ENCODE measurements at places on chromosomes 7 and 10. TPM values are rescaled to one million over a fixed set of nuclear protein-coding genes. Genes with fewer than 3 reads are reported as not detected.

- no peak for DNase-seq
Observed at GRCh38 chr10:33335551-33335800, 1.0 kb upstream of the NRP1 start.

GRCh38 chr10:11593612-11594011 lies 17.8 kb downstream of the USP6NL start:
- no peak for DNase-seq

DNA sequence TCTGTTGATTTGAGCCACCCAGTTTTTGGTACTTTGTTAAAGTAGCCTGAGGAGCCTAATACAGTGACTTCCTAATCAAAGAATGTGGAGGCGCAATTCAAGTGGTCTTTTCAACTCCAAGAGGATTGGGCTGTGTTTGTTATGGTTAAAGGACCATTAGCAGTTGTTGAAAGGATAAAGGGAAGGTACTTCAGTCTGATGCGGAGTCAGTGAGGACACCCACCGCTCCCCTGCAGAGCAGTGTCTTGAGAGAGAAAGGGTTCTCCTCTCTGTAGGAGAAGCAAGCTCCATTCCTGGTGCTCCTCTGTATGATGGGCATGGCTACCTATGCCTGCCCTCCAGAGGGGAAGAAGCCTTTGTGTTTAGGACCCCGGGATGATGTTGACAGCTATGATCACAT lies 590.6 kb upstream of the C7orf33 start:
- DNase-seq: no peak

DNA sequence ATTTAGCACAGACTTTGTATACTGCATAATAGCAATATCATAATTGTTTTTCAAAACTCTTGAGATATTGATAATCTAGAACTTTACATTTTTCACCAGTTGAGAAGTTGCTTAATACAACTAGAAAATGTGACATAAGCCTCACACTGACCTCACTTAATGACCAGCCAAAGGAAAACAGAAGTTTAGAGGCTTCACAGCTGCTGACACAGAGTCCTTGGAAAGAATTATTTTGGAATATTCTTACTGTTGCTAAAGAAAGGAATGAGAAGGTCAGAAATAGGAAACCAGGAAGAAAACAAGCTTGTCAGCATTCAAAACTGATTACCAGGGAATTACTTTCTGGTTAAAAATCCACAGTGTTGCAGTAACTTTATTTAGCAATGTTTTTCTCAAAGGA lies 35.5 kb upstream of the WASL start:
- peak; percentile 54 for DNase-seq

- no peak for DNase-seq
Observed at GRCh38 chr10:45135443-45136198, 134.9 kb downstream of the ZNF22 start.

- DNase-seq: no peak
Observed at GRCh38 chr10:662223-662605, 27.3 kb downstream of the DIP2C start.

DNA sequence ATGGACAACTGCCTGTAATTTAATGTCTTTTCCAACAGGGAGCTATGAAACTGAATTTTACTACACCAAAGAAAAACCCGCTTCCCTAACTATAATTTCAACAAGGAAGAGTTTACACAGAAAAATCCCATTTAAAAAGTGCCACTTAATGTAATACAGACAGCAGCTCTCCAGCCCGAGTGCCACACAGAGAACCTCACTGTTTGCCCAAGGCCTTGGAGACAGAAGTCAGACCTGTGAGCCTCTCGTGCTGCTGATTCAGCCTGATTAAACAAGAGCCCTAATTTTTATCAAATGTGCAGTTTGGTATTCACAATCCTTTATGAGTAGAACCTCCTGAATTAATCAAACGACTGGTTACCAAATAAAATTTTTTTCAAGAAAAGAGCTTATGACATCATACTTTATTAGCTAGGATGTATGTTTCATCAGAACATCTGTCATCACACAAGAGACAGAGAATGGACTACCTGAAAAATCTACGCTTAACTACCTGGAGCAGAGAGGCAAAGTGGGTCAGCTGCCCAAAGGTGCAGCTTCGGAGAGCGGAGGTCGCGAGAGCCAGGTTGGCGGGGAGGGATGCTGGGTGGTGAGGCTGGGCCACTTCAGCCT lies 543.6 kb downstream of the SDK1 start:
- no peak for DNase-seq

CPA1 gene
- 6.5 TPM for total RNA-seq
